Activated naive CD8-positive, alpha-beta T cell treated with anti-CD3 and anti-CD28 coated beads for 36 hours (primary cell): ENCODE measurements at places on chromosomes 16 and 17.

- H3K4me3 ChIP-seq = no peak overlapping the region
- DNase-seq = no peak
- peaks cover 36% of the 10 kb centered on the region for H3K27me3 ChIP-seq
- H3K4me1 ChIP-seq = peaks cover 12% of the 10 kb centered on the region
Measured at GRCh38 chr17:74863420-74864296, 4.0 kb upstream of the GRIN2C start.

GRCh38 chr16:4370570-4371356, 885 bp upstream of the VASN start:
- H3K4me3 ChIP-seq = no peak overlapping the region
- peaks cover 5% of the 10 kb centered on the region for H3K4me1 ChIP-seq
- H3K36me3 ChIP-seq = no peaks in the 10 kb centered on the region
- no peak for DNase-seq
- H3K27me3 ChIP-seq = no peaks in the 10 kb centered on the region

DNA sequence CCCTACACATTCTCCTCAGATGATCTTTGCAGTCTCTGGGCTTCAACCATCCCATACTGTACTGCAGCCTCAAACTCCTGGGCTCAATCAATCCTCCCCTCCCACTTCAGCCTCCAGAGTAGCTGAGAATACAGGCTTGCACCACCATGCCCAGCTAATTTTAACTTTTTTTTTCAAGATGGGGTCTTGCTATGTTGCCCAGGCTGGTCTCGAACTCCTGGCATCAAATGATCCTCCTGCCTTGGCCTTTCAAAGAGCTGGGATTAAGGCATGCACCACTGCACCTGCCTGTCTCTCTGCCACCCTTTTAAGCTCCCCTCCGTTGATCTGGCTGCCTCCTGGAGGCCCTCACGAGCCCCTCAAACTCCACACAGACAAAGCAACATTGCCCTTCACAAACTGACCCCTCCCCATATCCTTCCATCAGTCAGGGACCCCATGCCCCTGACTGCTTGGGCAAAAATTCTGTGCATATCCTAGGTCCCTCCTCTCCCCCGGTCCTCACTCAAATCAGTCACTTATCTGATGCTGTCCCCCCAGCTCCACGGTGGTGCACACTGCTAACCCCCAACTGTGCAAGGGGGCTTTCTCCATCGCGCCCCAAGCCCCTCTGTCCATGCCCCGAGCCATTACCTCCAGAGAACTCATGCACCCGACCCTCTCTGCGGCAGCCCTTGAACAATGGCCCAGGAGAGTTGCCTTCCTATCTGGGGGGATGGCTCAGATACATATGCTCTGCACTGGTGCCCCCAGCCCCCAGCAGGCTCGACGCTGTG, 252.9 kb downstream of the KATNIP start:
- H3K27ac ChIP-seq = no peak overlapping the region
- DNase-seq = no peak
- H3K36me3 ChIP-seq = no peaks in the 10 kb centered on the region
- H3K4me3 ChIP-seq = no peak overlapping the region

- H3K36me3 ChIP-seq = peaks cover 42% of the 10 kb centered on the region
- peaks cover 9% of the 10 kb centered on the region for H3K4me1 ChIP-seq
- H3K27ac ChIP-seq = no peak overlapping the region
- no peak for DNase-seq
- no peak overlapping the region for H3K4me3 ChIP-seq
- no peaks in the 10 kb centered on the region for H3K27me3 ChIP-seq
Measured at GRCh38 chr16:87847785-87848675, 21.3 kb downstream of the SLC7A5 start.

DNA sequence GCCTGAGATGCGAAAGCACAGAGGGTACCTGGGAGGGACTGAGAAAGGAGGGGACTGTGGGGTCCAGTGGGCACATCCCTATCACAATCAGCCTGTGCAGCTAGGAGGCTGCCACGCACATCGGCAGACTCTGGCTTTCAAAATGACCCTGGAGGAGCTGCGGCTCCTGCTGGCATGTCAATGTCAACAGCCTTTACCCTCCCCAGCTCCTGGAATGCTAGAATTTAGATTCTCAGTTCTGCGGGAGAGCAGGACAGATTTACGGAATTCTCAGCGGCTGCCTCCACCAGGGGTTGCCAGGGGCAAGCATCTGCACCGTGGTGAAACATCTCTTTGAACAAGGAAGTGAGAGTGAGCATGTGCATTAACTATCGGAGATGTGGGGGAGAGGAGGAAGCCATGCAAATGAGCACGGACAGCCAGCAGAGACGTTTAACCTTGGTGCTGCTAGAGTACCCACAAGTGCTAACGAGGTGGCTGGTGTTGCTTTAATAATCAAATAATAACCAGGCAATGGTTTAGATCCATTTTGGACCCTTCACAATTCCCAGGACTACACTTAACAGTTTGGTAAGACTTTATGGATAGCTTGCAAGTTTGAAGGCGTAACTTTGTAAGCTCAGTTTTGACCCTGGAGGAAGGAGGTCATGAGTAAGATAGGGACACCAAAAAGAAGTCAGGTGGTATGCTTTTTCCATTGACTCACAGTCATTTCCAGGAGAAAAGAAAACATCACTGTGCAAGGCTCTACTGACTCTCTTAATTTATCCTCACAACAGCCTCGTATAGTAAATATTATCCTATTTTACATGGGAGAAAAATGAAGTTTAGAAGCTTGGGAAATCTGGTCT, 54.1 kb downstream of the XYLT1 start:
- peak overlapping the region; percentile 98 for H3K27ac ChIP-seq
- no peaks in the 10 kb centered on the region for H3K27me3 ChIP-seq
- peak; percentile 54 for DNase-seq
- peaks cover 39% of the 10 kb centered on the region for H3K4me1 ChIP-seq
- H3K36me3 ChIP-seq = peaks cover 14% of the 10 kb centered on the region
- peak overlapping the region; percentile 78 for H3K4me3 ChIP-seq

DNA sequence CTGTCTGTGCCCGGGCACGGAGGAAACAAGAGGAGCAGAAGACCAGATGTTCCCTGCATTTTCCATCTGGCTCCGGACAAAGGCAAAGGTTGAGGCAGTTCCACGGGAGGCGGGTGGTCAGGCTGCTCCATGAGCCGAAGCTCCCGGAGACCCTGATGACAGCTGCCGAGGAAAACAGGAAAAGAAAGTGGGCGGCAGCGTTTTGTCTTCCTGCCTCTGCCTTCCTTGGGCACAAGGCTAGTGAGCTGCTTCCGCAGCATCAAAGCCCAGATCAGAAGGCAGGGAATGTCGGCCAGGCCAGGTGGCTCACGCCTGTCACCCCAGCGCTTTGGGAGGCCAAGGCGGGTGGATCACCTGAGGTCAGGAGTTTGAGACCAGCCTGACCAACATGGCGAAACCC, 16.2 kb downstream of the SLC43A2 start:
- H3K36me3 ChIP-seq = no peaks in the 10 kb centered on the region
- H3K27ac ChIP-seq = no peak overlapping the region
- H3K4me3 ChIP-seq = no peak overlapping the region
- no peaks in the 10 kb centered on the region for H3K27me3 ChIP-seq
- DNase-seq = no peak
- H3K4me1 ChIP-seq = peaks cover 10% of the 10 kb centered on the region

DNA sequence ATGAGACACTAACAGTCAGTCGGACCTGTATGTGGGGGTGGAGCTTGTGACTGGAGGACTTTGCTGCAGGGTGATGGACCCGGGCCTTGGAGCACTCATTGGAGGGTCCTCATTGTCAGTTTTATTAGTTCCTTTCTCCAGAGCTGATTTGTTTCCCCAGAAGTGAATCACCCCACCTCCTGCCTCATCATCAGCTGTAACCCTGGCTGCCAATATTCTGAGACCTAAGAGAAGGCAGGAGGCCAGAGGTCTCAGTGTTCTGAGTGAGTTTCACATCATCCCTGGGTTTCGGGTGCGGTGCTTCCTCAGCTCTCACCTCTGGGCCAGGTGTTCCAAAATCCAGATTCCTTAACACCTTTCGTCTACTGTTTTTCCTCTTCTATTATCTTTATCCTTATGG, 49.9 kb upstream of the KIFC3 start:
- H3K4me3 ChIP-seq = no peak overlapping the region
- no peak overlapping the region for H3K27ac ChIP-seq
- peaks cover 9% of the 10 kb centered on the region for H3K27me3 ChIP-seq
- no peaks in the 10 kb centered on the region for H3K4me1 ChIP-seq
- DNase-seq = no peak

GRCh38 chr17:61416540-61417363, 17.1 kb downstream of the TBX2 start:
- H3K4me3 ChIP-seq = no peak overlapping the region
- no peaks in the 10 kb centered on the region for H3K36me3 ChIP-seq
- peak; percentile 64 for DNase-seq

DNA sequence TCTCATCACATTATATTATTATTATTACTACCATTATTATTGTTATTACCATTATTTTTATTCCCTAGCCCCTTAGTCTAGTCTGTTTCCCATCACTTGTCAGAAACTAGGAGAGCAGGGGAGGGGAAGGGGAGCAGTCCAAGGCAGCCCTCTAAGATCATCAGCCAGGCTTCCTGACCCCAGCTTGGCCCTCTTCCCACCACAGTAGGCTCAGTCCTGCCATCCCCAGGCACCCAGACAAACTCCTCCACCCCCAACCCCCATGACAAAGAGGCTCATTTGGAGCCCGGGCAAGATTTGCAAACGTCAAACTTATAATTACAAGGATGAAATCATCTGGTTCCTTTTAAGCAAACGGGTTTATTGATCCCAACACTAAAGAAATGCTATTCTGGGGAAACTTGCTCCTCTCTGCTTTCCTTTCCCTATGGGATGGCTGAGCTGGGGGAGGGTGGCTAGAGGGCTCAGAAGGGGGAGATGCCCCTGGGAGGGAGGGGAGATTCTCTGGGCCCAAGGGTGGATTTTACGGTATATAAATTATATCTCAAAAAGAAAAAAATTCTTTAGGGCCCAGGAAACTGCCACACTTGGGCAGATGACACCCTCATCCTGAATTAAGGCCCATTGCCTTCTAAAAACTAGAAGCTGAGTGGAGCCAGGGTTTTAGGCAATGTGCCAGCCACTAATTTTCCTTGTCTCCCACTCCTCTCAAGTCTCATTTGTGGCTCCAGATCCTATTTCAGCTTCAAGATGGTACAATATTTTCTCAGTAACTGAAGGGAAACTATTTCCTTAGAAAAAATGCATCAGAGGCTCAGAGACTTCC, 4.4 kb upstream of the CBFB start:
- no peak overlapping the region for H3K4me3 ChIP-seq
- no peaks in the 10 kb centered on the region for H3K36me3 ChIP-seq
- no peak for DNase-seq
- peaks cover 14% of the 10 kb centered on the region for H3K4me1 ChIP-seq
- H3K27me3 ChIP-seq = no peaks in the 10 kb centered on the region
- H3K27ac ChIP-seq = no peak overlapping the region

DNA sequence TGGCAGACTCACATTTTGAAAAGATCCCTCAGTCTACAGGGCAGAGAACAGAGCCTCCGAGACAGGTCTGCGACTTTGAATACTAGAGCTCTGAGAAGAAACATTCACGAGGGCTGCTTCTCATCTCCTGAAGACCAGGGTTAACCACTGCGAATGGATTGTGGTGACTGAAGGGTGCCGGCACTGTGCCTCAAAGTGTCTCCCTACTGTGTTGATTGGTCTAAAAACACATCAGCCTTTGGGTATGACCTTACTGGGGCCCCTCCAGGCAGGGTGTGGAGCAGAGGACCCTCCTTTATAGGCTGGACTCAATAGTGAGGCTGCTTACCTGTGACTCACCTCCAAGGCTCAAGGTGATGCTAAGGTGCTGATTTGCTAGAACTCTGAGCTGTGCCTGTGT, 2.6 kb upstream of the LGALS9 start:
- peaks cover 24% of the 10 kb centered on the region for H3K4me1 ChIP-seq
- H3K36me3 ChIP-seq = peaks cover 15% of the 10 kb centered on the region
- no peak overlapping the region for H3K4me3 ChIP-seq
- no peak overlapping the region for H3K27ac ChIP-seq

DNA sequence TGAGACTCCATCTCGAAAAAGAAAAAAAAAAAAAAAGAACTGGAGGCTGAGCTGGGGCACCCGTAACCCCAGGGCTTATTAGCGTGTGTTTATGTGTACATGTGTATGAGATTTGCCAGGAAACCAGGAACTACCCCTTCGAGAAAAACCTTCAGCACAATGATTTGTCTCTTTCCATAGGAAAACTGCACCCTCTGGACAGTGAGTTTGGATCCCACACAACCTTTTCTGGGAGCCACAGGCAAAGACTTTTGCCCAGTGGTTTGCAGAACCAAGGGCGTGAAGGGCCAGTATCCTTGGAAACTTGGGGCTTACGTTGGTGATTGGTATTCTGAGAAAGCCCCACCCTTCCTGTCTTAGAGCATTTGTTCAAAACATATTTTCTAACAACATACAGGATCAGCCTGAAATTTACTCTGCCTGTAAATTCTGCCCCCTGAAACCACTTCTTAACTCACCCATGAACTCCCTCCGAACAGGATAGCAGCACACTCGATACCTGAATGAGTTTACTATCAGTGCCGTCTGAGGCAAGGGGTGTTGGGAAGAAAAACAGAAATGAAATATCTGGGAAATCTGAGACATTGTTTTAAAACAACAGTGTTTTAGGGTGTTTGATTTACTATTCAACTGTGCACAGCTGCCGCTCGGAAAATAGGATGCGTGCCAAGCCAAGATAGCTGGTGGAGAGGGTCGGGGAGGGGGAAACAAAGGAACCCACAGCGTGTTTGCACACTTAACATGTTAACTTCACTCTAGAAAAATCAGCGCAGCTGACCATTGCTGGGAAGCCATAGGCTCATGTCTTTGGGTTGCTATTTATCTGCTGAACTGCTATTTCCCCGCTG, 40.2 kb upstream of the MAF start:
- H3K27me3 ChIP-seq = peaks cover 27% of the 10 kb centered on the region
- no peak for DNase-seq
- no peak overlapping the region for H3K27ac ChIP-seq
- no peaks in the 10 kb centered on the region for H3K36me3 ChIP-seq
- no peak overlapping the region for H3K4me3 ChIP-seq
- peaks cover 3% of the 10 kb centered on the region for H3K4me1 ChIP-seq

GRCh38 chr17:32100971-32101631, 41.2 kb upstream of the RHOT1 start:
- H3K27ac ChIP-seq = no peak overlapping the region
- H3K4me3 ChIP-seq = no peak overlapping the region
- no peaks in the 10 kb centered on the region for H3K27me3 ChIP-seq
- peaks cover 19% of the 10 kb centered on the region for H3K4me1 ChIP-seq
- no peaks in the 10 kb centered on the region for H3K36me3 ChIP-seq

- DNase-seq = no peak
- H3K4me1 ChIP-seq = peaks cover 16% of the 10 kb centered on the region
- peaks cover 4% of the 10 kb centered on the region for H3K36me3 ChIP-seq
- no peaks in the 10 kb centered on the region for H3K27me3 ChIP-seq
Measured at GRCh38 chr17:4477255-4477791, 21.4 kb upstream of the SPNS2 start.

DNA sequence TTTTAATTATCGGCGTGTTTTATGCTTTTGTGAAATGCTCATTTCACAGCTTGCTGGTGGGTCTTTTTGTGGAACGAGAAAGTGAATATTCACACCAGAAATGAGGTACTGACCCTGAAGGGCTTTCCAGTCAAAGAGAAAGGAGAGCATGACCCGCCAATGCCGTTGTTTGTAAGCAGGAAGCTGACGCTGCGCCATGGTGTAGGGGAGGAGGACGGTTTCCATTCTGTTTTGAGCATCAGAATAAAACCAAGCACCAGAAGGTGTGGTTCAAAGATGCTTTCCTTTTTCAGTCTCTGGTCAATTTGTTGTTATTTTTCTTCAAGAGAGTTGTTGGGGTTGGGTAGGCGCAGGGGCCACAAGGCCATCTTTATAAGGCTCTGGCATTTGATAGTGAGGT, 669.3 kb downstream of the WWOX start:
- no peak overlapping the region for H3K4me3 ChIP-seq
- H3K4me1 ChIP-seq = peaks cover 4% of the 10 kb centered on the region
- H3K27ac ChIP-seq = no peak overlapping the region
- H3K36me3 ChIP-seq = peaks cover 3% of the 10 kb centered on the region
- no peak for DNase-seq
